ENCODE measurements at places on chromosomes 7 and 10. TPM values are rescaled to one million over a fixed set of nuclear protein-coding genes. Genes with fewer than 3 reads are reported as not detected.

Gene EPHB6
- total RNA-seq: 2.4 TPM

Gene ADCY1
- 0.59 TPM for total RNA-seq

Gene GPER1
- 10.3 TPM for total RNA-seq

Gene OR2A2
- total RNA-seq: not detected

Gene GTF2IRD1
- 18.6 TPM for total RNA-seq

Gene NPM3
- 47.7 TPM for total RNA-seq

Gene RBM20
- not detected for total RNA-seq

Gene TNPO3
- 54.5 TPM for total RNA-seq

Gene C10orf53
- not detected for total RNA-seq

Gene SNX10
- total RNA-seq: 1.2 TPM
